ENCODE measurements at places on chromosomes 5 and 9. TPM values are rescaled to one million over a fixed set of nuclear protein-coding genes. Genes with fewer than 3 reads are reported as not detected.

DNA sequence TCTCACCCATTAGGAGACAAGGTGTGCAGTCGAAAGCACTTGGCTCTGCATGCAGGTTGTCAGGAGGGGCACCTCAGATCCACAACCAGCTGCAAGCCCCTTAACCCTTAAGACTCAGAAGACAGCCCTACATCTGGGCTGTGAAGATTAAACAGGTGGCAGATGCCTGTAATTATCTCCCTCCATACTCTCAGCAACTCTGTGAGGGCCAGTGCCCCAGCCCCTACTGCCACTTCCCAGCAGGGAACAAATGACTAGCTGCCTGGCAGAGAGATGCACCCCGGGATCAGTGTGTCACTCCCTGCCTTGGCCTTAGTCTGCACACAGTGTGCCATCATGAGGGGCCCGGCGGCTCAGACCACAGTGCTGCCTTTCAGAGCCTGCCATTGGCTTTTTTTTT is 42.0 kb downstream of the CRB2 start:
- no peak for DNase-seq

GRCh38 chr9:88801214-88801796 is 190.0 kb upstream of the S1PR3 start:
- no peak for DNase-seq

GRCh38 chr9:135718616-135719015 is 16.6 kb downstream of the KCNT1 start:
- peak; percentile 47 for DNase-seq

The FGD3 gene
- total RNA-seq, result not detected

DNA sequence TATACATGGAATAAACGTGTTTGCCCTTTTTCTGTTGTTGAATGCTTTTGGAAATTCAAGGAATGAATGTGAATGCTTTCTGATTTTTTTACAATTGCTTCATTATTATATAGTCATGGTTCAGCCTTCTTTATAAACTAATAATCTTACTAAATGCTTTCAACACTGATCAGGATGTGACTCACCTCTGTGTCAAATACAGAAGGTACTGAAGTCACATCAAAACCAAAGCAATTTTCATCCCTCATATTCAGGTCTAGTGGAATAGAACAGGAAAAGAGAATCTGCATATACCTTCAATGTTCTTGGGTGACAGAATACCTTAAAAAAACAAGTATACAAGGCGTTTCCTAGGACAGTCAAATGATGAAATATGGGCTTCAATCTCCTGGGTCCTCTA is 170.7 kb downstream of the PDE4D start:
- no peak for DNase-seq

The SLC46A2 gene
- total RNA-seq, result not detected

- DNase-seq, result no peak
Observed at GRCh38 chr5:45512521-45512920, 183.7 kb downstream of the HCN1 start.

- DNase-seq, result no peak
Observed at GRCh38 chr5:72561148-72561972, 54.1 kb upstream of the ZNF366 start.

DNA sequence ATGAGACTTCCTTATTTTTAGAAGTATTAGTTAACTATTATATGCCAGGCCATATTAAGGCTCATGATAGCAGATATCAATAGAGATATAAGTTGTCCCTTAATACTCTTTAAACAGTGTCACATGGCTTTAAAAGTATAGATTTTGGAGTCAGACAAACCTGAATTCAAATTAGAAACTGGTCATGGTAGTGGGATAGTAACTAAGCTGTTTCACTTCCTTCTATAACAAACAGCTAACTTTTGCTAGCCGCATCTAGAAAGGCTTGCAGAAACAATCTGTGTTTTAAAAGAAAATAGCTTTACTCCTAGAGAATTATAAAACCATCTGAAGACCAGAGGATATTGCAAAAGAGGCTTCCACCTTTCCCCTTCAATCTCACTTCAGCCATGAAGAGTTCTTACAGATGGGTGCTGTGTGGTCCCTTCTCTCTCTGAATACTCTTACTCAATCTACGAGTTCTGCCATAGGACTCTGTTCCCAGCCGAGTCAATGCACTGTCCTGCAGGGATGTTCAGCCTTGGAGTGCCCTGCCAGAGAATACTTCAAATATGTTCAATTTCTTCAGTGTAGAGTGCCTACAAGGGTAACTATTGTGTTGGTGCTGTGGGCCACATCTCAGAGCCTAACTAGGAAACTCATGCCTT is 810.2 kb downstream of the EFNA5 start:
- no peak for DNase-seq

DNA sequence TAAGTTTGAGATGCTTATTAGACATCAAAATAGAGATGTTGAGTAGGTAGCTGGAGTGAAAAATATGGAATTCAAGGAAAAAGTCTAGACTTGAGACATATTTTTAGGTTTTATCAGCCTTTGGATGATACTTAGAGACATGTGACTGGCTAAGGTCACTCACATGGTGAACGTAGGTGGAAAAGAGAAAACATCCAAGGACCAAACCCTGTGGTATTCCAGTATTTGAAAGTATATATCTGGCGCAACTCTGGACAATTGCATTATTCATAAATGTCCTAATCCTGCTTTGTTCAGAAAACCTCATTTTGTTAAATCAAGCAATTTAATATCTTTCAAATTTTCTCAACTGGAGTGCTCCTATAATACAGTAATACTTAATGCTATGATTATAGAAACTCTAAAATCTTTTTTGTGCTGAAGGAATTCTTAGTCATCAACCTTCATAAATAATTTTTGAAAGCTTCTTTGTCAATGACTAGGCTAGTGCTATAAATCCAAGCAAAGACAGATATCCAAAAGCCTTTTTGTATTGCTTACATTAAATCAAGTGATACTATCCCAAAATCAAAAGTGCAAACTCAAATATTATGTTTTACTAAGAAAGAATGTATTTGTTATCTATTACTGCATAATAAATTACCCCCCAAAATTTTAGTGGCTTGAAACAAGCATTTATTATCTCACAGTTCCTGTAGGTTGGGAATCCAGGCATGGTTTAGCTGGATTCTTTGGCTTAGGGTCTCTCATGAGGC is 452.0 kb downstream of the ENC1 start:
- DNase-seq, result no peak

- DNase-seq, result no peak
Observed at GRCh38 chr9:114518120-114518519, 12.8 kb upstream of the WHRN start.

GRCh38 chr5:79229357-79230174 is 6.4 kb upstream of the JMY start:
- DNase-seq, result no peak

DNA sequence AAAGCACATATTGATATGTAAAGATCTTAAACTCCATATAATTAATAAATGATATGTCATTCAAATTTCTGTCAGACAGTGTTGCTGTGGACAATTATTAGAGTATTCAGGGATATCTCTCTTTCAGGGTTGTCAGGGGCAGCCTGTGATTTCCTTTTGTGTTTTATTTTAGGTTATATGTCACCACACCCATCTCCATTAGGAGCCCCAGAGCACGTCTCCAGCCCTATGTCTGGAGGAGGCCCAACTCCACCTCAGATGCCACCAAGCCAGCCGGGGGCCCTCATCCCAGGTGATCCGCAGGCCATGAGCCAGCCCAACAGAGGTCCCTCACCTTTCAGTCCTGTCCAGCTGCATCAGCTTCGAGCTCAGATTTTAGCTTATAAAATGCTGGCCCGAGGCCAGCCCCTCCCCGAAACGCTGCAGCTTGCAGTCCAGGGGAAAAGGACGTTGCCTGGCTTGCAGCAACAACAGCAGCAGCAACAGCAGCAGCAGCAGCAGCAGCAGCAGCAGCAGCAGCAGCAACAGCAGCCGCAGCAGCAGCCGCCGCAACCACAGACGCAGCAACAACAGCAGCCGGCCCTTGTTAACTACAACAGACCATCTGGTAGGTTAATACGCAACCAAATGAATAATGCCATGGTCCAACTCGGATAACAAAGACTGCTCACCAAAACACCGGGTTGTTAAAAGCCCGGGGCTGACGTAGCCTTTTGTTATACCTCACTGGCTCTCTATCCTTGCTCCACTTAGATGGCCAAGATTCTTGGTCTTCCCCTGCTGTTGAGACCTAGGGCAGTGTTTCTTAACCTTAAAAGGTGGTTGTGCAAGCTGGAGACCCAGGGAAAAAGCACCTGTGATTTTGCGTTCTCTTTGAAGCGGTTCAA is 24.4 kb downstream of the SMARCA2 start:
- no peak for DNase-seq

- DNase-seq, result no peak
Observed at GRCh38 chr5:150492621-150493020, 15.3 kb upstream of the NDST1 start.

The ARHGEF28 gene
- 74.8 TPM for total RNA-seq

DNA sequence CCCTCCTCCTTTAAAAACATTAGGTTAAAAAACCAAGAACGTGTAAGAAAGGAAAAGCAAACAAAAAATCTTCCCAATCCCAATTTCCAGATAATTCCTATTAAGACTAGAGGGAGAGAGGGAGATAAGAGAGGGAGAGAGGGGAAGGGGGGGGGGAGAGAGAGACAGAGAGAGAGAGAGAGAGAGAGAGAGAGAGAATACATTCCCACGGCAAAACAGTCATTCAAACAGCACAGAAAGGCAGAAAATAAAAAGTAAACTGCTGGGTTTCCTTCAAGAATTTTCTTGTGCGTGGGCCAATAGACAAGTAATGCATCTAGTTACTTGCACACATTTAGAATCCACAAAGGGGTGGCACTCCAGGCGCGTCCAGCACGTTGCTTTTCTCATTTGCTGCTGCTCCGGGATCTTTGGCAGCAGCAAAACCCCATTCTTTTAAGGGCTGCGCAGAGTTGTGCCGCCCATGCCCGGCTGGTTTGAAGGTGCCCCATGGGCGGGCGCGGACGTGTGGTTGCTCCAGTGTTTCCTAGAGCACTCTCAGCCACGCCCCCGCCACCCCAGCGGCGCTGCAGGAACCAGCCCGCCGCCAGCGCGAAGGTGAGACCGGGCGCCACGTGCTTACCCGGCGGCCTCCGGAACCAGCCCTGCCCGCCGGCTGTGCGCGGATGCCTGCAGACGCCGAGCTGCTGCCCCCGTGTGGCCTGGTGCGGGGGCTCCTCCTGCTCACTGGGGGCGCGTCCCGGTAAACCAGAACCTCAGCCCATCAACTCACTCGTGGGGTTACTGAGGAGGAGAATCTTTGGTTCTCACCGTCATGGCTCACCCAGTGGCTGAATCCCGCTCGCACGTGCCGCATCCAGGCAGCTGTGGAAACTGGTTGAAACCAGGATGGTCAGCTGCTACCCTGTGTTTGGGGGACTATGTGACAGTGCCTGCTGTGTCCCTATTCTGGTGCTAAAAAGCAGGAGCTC is 44.6 kb downstream of the STC2 start:
- DNase-seq, result no peak

The HSPB3 gene
- total RNA-seq, result not detected

Data from pulmonary artery endothelial cell (primary cell).